ENCODE measurements at places on chromosomes 2 and 18. TPM values are rescaled to one million over a fixed set of nuclear protein-coding genes. Genes with fewer than 3 reads are reported as not detected.

FKBP1B gene
- 21.6 TPM for total RNA-seq

CENPA gene
- 2.9 TPM for total RNA-seq

CHPF gene
- total RNA-seq, result 109 TPM

TMEM163 gene
- 0.08 TPM for total RNA-seq

MC2R gene
- not detected for total RNA-seq

CCDC102B gene
- 7.6 TPM for total RNA-seq

TUBB8B gene
- not detected for total RNA-seq

LTBP1 gene
- 326 TPM for total RNA-seq

ZNF396 gene
- 1.6 TPM for total RNA-seq

ASPRV1 gene
- 0.12 TPM for total RNA-seq

NCKAP5 gene
- 1.7 TPM for total RNA-seq

FBXO36 gene
- 1.4 TPM for total RNA-seq

CNRIP1 gene
- 14.1 TPM for total RNA-seq

LCLAT1 gene
- total RNA-seq, result 9.0 TPM

ERMN gene
- total RNA-seq, result not detected

INPP5D gene
- total RNA-seq, result 0.83 TPM

GKN1 gene
- not detected for total RNA-seq

NOL4 gene
- not detected for total RNA-seq

GPATCH11 gene
- 5.0 TPM for total RNA-seq

ANO7 gene
- 0.12 TPM for total RNA-seq

SPEG gene
- 9.1 TPM for total RNA-seq

RAPGEF4 gene
- 0.90 TPM for total RNA-seq

PPP1CB gene
- total RNA-seq, result 119 TPM

LIMS4 gene
- 1.4 TPM for total RNA-seq

VAMP8 gene
- total RNA-seq, result 4.0 TPM

HIBCH gene
- total RNA-seq, result 11.8 TPM

TLX2 gene
- total RNA-seq, result not detected

PRSS56 gene
- total RNA-seq, result not detected

STPG4 gene
- 0.23 TPM for total RNA-seq

IL36RN gene
- total RNA-seq, result not detected

RAB27B gene
- 1.3 TPM for total RNA-seq

SPAST gene
- total RNA-seq, result 11.8 TPM
